ENCODE measurements at places on chromosomes 1 and 21.
A peak's percentile ranks its signal among the peaks of the same experiment; 100 is the strongest.

GRCh38 chr1:164154622-164155021 is 404.4 kb upstream of the PBX1 start:
- DNase-seq: no peak

DNA sequence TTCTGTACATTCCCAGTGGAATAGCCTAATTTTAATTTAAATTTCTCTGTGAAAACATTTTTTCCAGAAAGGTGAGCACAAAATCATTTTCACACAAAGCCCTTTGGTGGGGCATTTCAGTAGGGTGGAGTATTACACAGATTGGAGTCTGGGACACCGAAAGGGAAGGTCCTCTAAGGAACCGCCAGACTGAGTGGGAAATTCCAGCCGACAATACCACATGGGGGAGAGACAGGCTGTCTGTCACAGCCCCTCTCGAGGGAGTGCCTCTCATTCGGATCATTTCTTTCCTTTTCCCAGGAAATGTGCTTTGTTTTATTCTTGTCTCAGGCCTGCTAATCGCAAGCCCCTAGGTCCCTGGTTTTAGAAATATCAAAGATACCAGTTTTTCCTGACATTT is 150.6 kb upstream of the HOOK1 start:
- DNase-seq: no peak

DNA sequence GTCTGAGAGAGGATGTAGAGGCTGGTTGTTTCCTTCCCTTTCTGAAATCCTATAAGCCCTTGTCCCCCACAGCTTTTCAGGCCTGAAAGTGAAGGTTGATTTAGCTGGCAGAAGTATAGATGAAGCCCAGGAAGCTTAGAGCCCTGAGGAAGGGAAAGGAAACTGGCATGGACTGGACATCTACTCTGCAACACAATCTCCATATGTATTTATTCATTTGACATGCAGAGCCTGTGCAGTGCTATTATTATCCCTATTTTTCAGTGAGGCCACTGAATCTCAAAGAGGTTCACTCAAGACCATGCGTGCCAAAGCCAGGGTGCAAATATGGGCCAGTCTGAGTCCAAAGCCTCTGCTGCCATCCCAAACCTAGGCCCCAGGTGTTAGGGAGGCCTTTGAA is 78.5 kb upstream of the KCND3 start:
- DNase-seq: no peak

GRCh38 chr1:41856151-41856943 is 62.4 kb downstream of the HIVEP3 start:
- no peak for DNase-seq

GRCh38 chr1:93980320-93981273 is 71.4 kb upstream of the GCLM start:
- no peak for DNase-seq

DNA sequence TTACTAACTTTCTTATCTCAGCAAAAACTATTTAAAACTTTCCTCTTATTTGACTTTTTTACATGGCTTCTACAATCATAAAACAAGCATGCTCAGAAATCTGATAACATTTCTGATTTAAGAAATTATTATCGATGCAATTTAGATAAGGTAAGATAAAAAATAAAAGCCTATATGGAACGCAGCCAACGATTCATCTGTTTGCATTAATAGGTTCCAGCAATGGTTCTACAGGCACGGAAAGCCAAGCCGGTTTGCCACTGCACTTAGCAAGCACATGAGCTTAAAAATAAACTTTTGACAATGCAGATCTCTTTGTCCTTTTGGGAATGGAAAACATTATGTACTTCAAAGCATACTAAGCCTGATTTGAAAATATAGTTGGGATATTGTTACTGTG is 77.5 kb upstream of the KCNK2 start:
- no peak for DNase-seq

DNA sequence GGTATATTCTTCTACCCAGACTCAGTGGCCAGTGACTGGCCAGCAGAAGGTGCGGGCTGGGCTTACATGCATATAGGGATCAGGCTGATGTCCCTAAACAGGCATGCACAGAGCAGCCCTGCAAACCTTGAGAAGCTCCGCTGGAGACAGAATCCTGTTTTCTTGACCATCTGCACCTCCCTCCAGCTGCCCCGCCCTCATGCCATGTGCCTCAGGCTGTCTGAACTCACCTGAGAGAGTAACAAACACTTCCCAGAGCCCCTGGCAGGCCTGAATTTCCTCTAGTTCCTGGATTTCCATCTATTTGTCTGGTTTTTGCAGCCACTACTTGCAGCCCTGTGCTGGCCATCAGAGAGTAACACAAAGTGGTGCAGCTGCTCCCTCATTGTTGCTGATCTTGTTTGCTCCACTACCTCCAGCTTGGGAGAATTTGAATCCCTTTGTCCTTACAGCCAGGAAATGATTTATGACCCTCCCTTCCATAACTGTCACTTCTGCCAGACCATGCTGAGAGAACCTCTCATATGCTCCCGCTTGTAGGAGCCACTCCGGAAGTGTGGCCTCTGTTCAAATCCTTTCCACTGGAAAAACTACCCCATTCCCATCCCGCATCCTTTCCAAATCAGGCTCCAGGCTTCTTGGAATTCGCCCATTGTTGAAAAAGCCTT is 113.6 kb downstream of the NMNAT2 start:
- DNase-seq: no peak

DNA sequence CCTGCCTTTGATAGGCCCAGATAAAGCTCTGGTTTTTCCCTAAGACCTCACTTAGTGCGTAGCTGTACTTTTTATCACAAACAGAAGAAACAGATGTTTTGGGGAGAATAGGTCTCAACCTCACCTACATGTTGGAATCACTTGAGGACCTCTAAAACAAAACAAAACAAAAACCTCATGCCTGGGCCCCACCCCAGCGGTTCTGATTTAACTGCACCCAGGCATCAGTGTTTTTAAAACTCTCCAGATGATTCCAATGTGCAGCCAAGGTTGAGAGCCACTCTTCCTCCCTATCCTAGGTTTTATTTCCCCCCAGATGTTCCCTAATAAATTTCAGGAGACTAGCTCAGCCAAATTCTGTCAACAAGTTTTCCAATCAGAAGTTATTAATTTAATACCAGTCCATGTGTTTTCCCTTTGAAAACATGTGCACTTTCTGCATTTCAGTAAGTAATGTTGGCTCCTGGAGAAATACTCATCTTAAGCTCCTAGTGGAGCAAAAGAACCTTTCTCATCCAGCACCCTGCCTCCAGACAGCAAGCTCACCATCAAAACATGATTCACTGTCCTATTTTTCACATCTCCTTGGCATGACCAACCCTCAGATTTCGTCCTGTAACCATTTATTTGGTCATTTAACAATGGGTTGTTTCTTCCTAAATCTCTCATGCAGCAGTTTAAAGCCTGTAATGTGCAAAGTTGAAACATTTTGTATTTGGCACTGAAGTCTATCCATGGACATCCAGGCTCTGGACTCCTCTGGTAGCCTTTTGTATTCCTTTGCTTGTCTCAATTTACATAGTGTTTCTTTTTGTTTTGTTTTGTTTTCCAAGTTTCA is 27.5 kb downstream of the LRRC8C start:
- no peak for DNase-seq

GRCh38 chr1:10679496-10680220 is 116.8 kb downstream of the CASZ1 start:
- DNase-seq: no peak

- no peak for DNase-seq
Observed at GRCh38 chr1:114153261-114154145, at the start of gene SYT6. SYT6 (minus strand) TSS chr1:114153869; CDS start chr1:114153772, 97 bp downstream.

- peak; percentile 43 for DNase-seq
Observed at GRCh38 chr21:36079010-36079649, 9.3 kb downstream of the CBR1 start.

DNA sequence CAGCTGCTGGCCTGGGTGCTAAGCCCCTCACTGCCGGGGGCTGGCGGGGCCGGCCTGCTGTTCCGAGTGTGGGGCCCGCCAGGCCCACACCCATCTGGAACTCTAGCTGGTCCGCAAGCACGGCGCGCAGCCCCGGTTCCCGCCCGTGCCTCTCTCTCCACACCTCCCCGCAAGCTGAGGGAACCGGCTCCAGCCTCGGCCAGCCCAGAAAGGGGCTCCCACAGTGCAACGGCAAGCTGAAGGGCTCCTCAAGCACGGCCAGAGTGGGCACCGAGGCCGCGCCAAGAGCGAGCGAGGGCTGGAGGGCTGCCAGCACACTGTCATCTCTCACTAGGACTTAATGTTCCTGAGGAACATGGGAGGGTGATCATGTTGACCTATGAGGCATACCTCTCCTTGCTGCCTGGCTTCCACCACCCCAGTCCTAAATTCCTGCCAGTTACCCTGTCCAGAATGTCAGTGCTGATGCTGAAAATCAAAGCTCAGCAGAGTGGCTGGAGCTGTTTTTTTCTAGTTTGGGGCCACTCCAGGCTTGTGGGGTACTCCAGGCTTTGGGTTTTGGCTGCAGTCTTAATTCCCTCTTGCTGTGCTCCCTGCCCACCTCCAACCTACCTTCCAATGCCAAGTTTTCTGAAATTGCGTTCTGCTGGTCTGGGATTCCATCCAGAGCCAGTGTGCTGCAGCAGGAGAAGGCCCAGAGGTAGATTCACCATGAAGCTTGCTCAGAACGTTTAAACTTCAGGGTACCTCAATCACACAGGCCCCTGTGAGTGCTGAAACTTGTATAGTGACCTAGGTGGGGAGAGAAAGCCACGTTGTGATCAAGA is 44.2 kb upstream of the LPGAT1 start:
- DNase-seq: no peak

GRCh38 chr1:62836856-62837540 is 53.1 kb downstream of the ATG4C start:
- DNase-seq: no peak

GRCh38 chr1:10960411-10961299 is 51.8 kb upstream of the TARDBP start:
- DNase-seq: peak; percentile 77

DNA sequence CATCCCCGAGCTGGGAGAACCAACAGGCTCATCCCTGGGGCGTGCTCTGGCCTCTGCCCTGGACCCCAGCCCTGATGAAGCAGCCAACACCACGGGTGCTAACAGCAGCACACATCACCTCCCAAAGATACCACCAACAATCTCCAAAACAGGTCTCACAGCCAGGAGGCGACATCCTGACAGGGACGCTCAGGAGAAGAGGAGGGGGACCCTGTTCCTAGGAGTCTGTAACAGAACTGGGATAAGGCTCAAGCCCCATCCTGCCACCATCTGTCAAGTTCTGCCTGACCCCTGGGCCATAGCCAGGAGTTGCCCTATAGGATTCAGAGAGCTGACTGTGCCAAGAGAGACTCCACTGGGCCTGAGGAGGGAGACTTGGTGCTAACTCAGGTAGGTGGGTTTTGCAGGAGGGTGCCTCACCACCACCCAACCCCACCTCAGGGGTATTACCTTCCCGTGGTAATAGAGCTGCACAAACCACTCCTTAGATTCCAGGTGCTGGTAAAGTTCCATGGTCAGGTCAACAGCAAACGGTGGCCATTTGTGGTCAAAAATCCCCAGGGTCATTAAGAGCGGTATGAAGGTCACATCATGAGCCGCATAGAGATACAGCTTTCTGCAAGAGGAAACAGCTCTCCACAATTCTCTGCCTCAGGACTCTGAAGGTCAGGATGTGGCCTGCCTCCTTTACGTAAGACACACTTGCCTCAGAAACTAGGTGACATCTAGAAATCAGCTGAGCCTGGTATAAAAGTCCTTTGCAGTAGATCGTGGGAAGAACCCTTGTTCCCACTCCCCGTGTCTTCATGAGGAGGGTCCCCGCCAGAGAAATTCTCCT is 22.3 kb downstream of the ACP6 start:
- DNase-seq: no peak

GRCh38 chr1:245111073-245111472 is 43.7 kb upstream of the KIF26B start:
- DNase-seq: no peak

DNA sequence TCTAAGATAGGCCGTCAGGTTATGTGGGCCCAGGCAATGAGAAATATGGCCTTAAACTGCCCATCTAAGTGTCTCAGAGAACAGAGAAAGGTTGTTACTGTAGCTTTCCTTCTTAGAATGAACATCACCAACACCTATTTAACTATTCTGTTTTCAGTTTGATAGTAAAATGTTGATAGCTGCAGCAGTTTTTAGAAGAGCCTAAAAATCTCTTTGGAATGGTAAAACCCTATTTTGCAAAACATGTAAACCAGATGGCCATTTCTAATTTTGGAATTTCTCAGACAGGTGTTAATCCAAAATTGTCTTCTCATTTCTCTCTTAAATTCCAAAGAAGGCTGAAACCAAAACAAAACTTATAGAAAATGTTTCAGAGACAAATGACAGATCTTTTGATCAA is 57.5 kb downstream of the DIPK1A start:
- no peak for DNase-seq

DNA sequence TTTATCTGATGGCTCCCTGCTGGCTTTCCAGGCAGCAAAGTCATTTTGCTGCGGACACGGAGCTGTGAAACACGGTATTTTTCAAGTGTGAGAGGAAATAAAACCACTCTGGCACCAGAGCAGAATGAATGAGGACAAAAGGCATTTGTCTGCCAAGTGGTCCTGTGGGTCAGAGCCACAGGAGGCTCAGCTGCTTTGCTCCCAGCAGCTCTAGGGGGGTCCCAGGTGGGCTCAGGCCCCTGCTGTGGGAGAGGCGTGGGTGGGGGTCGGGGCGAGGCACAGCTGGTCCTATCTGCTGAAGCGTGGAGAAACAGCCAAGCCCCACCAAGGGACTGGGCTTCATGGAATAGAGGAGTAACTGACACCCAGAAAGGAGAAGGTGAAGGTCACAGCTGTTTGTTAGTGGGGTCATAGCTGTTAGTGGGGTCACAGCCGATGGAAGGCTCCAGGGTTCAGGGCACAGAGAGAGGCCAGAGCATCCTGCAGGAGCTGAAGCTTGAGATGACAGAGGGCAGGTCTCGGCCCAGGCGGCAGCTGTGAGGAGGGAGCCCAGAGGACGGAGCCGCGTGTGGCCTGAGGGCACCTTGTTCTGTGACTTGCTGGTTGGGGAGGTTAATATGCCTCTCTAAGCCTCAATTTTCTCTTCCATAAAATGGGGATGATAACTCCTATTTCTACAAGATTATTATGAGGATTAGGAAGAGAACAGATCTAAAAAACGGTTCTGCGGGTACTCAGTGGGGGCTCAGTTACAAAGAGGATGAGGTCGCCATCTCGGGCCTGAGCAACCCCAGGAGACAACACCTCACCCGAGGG is 7.1 kb downstream of the KIF17 start:
- DNase-seq: no peak

- DNase-seq: no peak
Observed at GRCh38 chr1:205590777-205591513, 40.9 kb downstream of the ELK4 start.

All from activated CD4-positive, alpha-beta T cell treated with anti-CD3 and anti-CD28 coated beads, Interleukin-2, amount 50 U/mL, for 4 hours (primary cell).